Activated T-helper 1 cell treated with anti-CD3 and anti-CD28 coated beads, Interleukin-12 subunit alpha, Interleukin-12 subunit beta, Interleukin-2, Interleukin-4 antibody, amounts not matched to agents 30 ng/mL and 10 ng/mL and 1 ng/mL, durations not matched to agents 14 hours and 24 hours and 36 hours (primary cell): ENCODE measurements at places on chromosomes 16 and 17. TPM values are rescaled to one million over a fixed set of nuclear protein-coding genes. Genes with fewer than 3 reads are reported as not detected.

HEATR9 gene
- total RNA-seq, result 0.13 TPM in 1 of 2 replicates, not detected in the other

TBC1D28 gene
- 0.08 TPM in 1 of 2 replicates, not detected in the other for total RNA-seq

DNA sequence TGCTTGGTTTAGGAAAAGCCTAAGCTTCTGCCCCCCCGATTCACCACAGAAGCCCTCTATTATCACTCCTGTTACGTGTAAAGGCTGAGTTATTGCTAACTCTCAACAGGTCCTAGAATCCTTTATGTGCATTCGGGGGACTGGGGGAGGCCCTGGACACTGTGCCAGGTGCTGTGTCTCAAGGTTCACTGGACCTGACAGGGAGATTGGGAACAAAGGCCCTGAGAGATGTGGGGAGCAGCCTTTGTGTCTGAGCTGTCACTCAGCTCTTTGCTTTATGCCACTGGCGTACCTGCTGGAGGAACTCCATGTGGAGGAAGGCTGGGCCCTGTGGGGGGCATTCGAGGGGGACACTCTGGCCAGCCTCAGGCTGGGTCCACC lies 65.9 kb downstream of the METRNL start:
- no peak for DNase-seq

GRCh38 chr17:18997650-18998196 lies 6.8 kb downstream of the FAM83G start:
- DNase-seq, result no peak

- no peak for DNase-seq
Observed at GRCh38 chr17:56478836-56479447, 114.6 kb upstream of the NOG start.

- DNase-seq, result peak; percentile 26
Observed at GRCh38 chr17:35870906-35871819, 2.5 kb upstream of the HEATR9 start.

- no peak for DNase-seq
Observed at GRCh38 chr17:27269974-27270373, 23.9 kb upstream of the WSB1 start.

DNA sequence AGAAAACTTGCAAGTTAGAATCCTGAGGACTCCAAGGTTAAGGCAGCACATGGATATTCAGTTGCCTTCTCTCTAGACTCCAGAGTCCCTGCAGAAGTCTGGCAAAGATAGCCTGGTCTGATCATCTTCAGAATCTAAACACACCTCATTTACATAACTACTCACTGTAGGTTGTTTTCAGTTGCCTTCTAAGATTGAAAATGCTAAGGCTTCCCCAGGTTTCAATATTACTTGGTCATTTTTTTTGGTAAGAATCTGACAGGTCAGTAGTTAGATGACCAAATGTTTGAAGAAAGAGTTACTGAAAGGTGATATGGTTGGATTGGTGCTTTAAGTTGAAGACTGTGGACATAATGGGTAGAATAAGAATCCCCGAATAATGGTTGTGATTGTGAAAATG lies 205.4 kb upstream of the KCNJ16 start:
- no peak for DNase-seq

GRCh38 chr16:51267681-51268080 lies 116.6 kb upstream of the SALL1 start:
- DNase-seq, result no peak
